ENCODE measurements at places on chromosomes 7 and 10.

DNA sequence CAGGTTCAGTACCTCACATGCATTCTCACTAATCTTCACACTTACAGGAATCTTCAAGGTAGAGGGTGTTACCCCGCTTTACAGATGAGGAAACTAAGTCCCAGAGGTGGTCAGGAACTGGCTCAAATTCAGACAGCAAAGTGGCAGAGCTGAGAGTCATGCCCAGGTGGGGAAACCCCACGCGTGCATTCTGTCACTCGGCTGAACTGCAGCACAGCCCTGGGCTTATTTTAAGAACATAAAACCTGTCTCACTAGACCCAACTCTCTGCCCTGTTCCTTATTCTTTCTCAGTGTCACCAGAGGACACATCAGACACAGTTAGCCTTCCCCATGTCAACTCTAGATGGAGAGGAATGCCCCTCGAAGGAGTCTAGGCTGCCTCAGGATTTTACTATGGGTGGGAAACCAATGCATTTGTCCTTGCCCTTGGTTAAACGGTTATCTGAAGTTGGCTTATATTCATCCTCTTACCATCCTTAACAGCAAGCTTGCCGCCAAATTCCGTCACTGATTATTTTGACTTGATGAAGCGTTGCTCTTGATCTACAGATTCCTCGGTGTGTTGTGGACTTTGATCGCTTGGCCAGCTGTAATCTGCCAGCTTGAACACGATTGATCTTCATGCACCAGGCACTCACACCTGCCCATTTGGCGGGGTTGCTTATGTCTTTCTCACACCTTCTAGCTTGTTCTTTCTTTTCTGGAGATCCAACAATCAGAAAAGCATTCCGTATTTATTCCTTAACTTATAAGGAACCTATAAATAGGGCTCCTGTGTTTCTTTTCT lies 627.9 kb downstream of the SDK1 start:
- DNase-seq, result no peak

DNA sequence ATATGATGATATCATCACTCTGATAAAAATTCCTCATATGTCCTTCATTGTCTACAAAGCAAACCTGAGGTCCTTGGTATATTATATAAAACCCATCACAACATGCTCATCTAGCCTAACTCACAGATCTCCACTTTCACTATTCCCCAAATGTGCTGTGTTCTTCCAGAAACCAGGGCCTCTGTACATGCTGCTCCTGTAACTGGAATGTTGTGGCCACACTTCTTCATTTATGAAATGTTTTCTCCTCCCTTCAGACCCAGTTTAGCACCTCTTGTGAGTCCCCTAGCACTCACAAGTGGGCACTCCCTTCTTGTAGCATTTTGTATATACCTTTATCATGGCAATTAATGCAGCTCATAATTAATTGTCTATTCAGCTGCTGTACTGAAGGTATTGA lies 61.9 kb downstream of the AASS start:
- DNase-seq, result no peak

DNA sequence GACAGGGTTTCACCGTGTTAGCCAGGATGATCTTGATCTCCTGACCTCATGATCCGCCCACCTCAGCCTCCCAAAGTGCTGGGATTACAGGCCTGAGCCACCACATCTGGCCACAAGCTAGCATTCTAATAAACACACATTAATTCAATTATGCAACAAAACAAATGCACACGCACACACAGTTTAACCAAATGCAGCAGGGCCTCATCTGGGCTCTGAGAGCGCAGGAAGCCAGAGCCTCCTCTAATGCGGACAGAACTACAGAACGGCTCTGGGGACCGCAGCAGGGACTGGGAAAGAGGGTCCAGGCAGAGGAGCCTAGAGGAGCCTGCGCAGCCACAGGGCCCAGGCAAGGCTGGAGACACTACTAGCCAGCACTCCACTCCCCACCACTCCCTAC lies 3.8 kb downstream of the MAD1L1 start:
- DNase-seq, result no peak

GRCh38 chr10:71939304-71939703 lies 24.9 kb upstream of the CHST3 start:
- no peak for DNase-seq

DNA sequence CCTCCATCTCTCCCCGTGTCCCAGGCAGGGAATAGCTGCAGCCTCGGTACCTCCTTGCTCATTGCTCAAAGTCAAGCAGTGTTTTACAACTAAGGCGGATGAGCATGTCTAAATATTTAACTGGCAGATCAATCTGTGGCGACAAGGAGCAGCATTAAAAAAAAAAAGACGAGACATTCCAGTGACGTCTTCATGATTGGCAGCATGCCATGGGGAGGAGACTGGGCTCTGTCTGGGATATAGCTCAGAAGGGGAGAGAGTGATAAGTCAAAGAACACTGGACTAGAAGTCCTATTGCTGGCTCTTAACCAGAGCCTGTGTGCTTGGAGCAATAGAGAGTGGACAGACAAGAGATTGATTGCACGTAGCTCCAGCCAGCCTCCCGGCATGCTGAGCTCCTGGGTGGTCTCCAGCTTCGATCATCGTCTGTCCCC lies 287.5 kb upstream of the PODXL start:
- DNase-seq, result peak; percentile 27

GRCh38 chr7:148116195-148116594 lies 474.4 kb upstream of the C7orf33 start:
- no peak for DNase-seq
